Spleen (tissue), 13 donors: ENCODE measurements at places on chromosomes 12 and 14. TPM values are rescaled to one million over a fixed set of nuclear protein-coding genes. Genes with fewer than 3 reads are reported as not detected.

The SMARCD1 gene
- total RNA-seq, result 49.1 TPM

GRCh38 chr12:16612647-16613046 lies 6.7 kb upstream of the LMO3 start:
- no peak for DNase-seq

DNA sequence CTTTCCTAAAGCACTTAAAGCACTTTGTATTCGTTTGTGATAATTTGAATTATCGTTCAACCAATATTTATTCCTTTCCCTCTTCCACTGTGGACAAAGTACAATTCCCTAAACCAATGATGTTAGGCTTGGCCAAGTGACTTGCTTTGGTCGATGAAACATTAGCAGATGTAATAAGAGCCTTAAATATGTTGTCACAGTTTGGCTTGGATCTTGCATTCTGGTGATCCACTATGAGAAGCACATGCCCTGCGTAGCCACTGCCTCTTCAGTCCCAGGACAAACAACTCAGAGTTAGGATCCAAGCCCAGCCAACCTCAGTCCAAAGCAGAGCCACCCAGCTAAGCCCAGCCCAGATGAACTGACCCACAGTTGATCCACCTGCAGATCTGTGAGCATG lies 8.4 kb upstream of the C12orf75 start:
- no peak for DNase-seq

GRCh38 chr12:96197503-96198272 lies 3.5 kb downstream of the ELK3 start:
- DNase-seq, result no peak

The PLD4 gene
- total RNA-seq, result 11.0 TPM

- no peak for DNase-seq
Observed at GRCh38 chr12:52828156-52828555, 6.0 kb downstream of the KRT79 start.

DNA sequence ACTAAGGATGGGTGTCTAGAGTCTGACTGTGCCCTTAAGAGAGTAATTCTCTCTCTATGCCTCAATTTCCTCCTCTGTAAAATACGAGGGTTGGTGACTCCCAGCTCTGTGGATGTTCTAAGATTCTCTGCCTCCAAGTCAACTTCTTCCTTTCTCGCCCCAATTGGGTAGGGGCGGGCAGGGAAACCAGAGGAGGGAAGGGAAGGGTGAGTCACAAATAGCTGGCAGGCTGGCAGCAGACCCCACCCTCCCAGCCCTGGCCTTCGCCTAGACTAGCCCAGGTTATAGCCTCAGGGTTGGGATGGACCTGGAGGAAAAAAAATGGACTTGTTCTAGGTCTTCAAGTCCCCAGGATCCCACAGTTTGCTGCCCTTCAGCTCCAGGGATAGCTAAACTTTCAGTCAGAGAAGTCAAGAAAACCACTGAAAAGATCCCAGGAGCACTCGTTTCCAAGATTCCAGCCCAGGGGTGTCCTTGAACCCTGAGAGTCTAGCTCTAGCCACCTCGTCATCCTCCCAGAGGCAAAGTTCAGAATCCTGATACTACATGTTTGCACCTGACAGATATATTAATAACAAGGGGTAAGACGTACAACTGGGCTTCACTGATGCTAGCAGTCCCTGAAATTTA lies 2.3 kb downstream of the DGKA start:
- no peak for DNase-seq

GRCh38 chr14:68792979-68793733 lies at the start of gene ZFP36L1:
Gene ZFP36L1 (minus strand): TSS chr14:68793067. CDS start chr14:68792938, 129 bp downstream.
- peak; percentile 98 for DNase-seq

DNA sequence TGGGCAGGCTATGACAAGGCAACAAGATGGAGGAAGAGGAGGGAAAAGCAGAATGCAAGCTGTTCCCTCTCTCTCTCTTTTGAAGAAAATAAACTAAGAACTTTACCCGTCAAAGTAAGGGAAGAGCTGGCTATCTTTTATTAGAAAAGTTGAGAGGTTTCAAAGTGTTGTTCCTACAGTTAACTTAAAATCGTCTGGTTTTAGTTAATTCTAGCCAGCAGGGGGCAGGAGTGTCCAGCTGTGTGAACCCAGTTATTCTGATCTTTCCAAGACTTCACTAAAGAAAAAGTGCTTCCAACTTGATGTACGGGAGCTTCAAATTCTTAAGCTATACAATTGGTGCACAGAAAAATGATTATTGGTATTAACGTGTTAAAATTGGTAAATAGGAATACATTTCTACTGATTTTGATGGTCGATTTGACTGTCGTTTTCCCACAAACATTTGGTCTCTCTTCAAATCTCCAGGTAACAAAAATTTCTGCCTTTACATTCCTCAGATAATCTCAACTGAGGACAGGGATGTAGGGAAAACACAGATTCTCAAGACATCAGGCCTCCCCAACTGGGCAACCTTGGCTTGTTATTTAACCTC lies 28.4 kb upstream of the MON2 start:
- no peak for DNase-seq

DNA sequence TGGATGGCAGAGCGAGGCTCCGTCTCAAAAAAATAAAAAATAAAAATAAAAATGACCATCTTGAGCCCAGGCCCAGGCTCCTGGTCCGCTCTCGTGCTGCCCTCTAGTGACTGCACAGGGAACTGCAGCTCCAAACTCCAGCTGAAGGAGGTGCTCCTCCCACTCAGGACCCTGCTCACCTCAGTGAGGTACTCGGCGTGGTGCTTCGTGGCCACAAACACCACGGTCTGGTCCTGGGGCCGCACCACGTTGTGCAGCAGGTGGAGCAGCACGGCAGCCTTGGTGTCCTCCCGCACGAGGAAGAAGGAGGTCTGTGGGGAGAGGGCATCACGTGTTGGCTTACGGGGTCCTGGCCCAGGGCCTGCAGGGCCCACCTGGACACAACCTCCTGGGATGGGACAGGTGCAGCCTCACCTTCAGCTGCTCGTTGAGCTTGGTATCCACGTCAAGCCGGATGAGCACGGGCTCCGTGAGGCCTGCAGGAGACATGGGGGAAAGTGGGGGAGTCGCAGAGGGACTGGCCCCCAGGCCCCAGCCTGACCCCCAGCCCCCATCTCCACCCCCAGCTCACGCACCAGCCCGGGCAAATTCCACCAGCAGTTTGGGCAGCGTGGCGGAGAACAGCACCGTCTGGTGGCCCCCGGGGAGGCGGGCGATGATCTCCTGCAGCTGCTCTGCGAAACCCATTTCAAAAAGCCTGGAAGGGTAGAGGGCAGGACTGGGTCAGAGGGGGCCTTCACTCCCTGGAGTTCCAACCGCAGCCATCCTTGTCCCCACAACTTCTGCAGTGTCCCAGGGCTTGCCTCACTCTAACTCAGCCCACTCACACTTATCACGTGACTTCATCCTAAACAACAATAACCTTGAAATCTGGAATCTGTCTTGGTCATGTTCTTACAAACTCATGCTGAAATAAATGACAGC lies 10.6 kb downstream of the DDX54 start:
- DNase-seq, result peak; percentile 92

GRCh38 chr14:52876311-52876710 lies 74.5 kb downstream of the FERMT2 start:
- DNase-seq, result no peak

GRCh38 chr12:110537605-110538409 lies 35.7 kb downstream of the RAD9B start:
- DNase-seq, result no peak

The TMEM233 gene
- 0.34 TPM for total RNA-seq

The BMAL2 gene
- 2.5 TPM for total RNA-seq

GRCh38 chr12:105820429-105821125 lies 318.2 kb downstream of the NUAK1 start:
- DNase-seq, result no peak

DNA sequence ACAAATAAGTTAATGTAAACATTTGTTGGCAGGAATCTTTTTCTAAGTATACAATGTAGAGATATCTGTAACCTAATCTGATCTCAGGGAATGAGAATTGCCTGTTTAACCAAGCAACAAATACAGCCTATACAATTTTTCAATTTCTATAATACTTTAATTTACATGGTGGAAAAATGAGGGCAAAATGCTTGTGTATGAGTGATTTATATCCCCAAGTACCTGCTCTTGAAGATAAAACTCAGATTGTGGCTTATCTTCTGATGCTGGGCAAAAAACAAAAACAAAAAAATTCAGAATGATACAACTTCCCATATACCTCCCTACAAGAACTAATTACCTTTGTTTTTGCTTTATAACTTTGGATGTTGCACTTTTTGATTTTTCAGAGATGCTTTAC lies 2.2 kb downstream of the CNOT2 start:
- no peak for DNase-seq

DNA sequence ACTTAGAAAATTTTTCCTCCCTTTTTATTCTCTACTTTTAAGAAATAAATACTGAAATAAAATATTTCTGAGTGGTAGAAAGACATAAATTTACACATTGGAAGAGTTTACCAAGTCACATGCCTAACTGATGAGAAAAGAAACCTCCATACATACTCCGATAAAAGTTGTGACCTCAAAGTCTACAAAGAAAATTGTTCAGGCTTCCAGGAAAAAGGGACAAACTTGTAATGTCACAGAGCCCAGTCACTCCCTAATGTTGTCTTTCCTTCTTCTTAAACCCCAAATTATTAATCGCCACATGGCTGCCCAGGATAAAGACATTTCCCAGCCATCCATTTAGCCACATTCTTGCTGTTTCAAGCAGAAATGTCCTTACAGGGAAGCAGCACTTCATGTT lies 455.3 kb downstream of the MDGA2 start:
- no peak for DNase-seq

- DNase-seq, result no peak
Observed at GRCh38 chr12:132462788-132463187, 27.2 kb upstream of the FBRSL1 start.

GRCh38 chr14:64714432-64715025 lies 10.3 kb downstream of the PLEKHG3 start:
- no peak for DNase-seq

DNA sequence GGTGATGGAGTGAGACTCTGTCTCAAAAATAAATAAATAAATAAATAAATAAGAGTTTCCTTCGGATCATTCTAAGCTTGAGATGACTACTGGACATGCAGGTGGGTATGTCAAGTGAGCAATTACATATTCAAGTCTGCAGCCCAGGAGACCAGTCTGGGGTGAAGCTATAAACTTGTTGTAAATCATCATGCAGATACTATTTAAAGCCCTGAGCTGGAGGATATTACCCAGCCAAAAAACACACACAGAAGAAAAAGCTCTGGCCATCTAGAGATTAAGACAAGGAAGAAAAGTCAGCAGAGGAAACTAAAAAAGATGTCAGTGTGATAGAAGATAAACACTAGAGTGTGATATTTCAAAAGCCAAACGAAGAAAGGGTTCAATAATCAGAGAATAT lies 47.0 kb upstream of the PDZRN4 start:
- no peak for DNase-seq

GRCh38 chr12:19646599-19646998 lies 207.3 kb downstream of the AEBP2 start:
- no peak for DNase-seq

- DNase-seq, result no peak
Observed at GRCh38 chr12:12483438-12483837, 79.2 kb downstream of the DUSP16 start.

DNA sequence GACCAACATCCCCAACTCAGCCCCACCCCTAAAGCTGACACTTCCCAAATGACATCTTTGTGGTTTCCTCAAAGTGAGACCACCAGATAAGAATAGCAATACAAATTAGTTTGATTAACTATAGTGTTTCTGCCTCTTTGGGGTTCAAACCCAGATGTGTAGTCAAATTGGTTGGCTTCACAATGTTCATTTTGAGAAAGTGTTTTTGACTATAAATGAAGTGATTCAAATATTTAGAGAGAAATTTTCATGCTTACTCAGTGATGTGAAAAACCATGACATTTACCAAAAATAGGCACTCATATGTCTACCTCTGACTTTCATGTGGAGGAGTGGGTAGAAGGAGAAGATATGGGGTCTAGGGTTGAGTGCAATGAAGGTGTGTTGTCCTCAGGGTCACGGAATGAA lies 218.4 kb downstream of the BCAT1 start:
- DNase-seq, result no peak

The ACSM4 gene
- total RNA-seq, result not detected

- no peak for DNase-seq
Observed at GRCh38 chr14:45807178-45807899, 554.3 kb upstream of the MIS18BP1 start.

The HNF1A gene
- total RNA-seq, result not detected

DNA sequence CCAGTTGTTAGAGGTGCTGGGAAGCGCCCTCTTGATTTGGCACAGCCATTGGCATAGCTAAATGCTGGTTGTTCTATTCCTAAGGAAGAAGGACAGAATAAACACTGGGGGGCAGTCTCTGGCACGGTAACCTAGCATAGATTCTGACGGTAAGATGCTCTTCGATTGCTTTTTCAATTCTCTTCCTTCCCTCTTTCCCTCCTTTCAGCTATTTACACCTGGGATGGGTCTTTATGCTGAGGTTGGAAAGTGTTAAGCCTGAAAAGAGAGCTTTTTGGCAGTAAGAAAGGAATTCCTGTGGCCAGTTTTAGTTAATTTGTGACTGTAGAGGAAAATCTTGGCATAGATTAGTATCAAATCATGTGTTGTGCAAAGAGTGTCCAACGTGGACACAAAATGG lies 162.8 kb downstream of the SNAPC1 start:
- no peak for DNase-seq

DNA sequence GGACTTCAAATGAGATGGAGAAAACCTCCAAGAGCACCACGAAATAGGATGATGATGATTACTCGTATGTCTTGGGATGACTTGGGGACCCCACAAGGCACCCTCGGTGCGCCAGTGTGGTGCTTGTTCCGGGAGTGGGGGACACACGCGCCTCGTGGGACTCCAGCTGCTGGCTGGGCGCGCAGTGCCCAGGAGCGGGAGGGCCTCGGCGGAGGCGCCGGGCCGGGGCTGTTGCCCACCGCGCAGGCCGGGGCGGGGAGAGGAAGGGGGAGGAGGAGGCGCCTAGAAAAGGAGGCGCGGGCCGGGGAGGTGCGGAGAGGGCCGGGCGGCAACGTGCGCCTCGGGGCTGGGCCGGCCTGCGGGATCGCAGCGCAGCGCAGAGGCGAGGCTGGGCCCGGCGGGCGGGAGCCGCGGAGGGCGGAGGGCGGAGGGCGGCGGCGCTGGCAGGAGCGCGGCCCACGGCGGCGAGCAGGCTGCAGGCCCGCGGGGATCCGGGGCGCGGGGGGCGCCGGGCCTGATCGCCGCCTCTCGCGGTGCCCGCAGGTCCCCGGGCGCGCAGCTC lies at the start of gene RFLNA:
RFLNA (plus strand) TSS at position 314 of the 562 bp plus-strand sequence. CDS start 337 bp downstream, outside the sequence.
- no peak for DNase-seq

- no peak for DNase-seq
Observed at GRCh38 chr12:51392556-51393237, 1.5 kb upstream of the GALNT6 start.

- no peak for DNase-seq
Observed at GRCh38 chr12:130083734-130084133, 78.5 kb upstream of the FZD10 start.

The HSPB8 gene
- total RNA-seq, result 44.2 TPM

The EML5 gene
- 3.3 TPM for total RNA-seq

The FMNL3 gene
- 26.9 TPM for total RNA-seq

- no peak for DNase-seq
Observed at GRCh38 chr14:95531969-95532368, 2.9 kb upstream of the GLRX5 start.

GRCh38 chr14:83309833-83310232 lies 1776.2 kb upstream of the SEL1L start:
- DNase-seq, result no peak

The BDKRB1 gene
- total RNA-seq, result not detected

The SOAT2 gene
- 0.56 TPM for total RNA-seq

- no peak for DNase-seq
Observed at GRCh38 chr14:58633831-58634230, 3.9 kb upstream of the DACT1 start.

GRCh38 chr12:111396726-111397445 lies 8.8 kb upstream of the SH2B3 start:
- peak; percentile 98 for DNase-seq
